ENCODE measurements at places on chromosomes 7 and 10.

- DNase-seq = no peak
Measured at GRCh38 chr7:69256634-69257081, 341.6 kb upstream of the AUTS2 start.

- DNase-seq = no peak
Measured at GRCh38 chr10:117675514-117676055, 133.0 kb downstream of the EMX2 start.

DNA sequence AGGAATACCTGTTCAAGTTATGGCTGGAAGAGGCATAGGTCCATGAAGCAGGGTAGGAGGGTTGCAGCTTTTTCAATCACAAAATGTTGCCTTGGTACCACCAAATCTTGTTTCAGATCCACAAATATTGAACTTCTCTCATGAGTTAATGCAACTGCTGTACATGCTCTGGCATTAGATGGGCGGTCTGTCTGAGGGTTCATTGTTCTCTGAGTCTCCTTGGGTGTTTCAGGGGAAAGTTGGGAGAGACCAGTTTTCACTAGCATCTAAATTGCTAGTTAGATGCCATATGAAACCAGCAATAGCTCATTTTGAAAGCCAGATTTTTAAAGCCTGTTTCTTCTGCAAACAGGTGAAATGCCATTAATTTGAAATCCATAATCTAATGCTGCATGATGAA lies 27.8 kb upstream of the ELMO1 start:
- no peak for DNase-seq

DNA sequence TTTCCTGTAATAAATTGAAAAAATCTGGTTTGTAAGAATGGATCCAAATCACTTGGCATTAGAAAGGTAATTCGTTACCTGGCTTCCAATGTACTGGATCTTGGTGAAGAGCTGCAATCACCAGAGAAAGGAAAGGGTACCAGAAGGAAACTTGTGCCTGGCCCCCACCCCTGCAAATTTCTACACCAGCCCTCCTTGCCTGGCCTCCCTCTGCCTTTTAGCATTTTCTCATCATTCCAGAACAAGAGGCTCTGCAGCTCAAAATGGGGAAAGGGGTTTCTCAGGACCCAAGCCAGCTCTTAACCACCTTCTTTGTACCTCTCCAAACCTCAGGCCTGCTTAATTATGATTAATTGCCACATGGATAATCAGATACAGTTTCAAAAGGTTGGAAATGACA lies 612.8 kb upstream of the MGMT start:
- DNase-seq = no peak

- DNase-seq = no peak
Measured at GRCh38 chr7:5237286-5237685, 45.5 kb upstream of the SLC29A4 start.

GRCh38 chr7:20280475-20281351 lies 50.0 kb upstream of the ITGB8 start:
- DNase-seq = no peak

All from nephron progenitor cell (in vitro differentiated cells).